ENCODE measurements at places on chromosomes 1 and 21.

GRCh38 chr1:81525085-81525484 lies 275.6 kb upstream of the ADGRL2 start:
- no peak for DNase-seq

DNA sequence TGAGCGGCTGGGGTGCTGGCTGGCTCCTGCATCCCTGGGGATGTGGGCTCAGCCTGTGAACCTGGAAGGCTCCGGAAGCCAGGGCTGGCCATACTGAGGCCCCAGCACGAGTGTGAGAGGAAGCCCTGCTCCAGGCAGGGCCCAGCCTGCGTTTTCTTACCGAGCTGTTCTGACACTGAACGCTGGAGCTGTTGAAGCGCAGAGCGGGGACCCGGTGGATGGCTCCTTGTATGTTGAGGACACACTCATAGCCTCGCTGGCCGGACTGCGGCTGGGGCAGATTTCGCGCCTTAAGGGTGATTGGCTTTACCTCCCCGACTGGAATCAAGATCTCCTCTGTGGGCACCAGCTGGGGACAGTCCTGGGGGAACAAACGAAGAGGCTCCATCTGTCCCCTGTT lies 160.0 kb downstream of the PLXNA2 start:
- DNase-seq, result no peak

- peak; percentile 91 for DNase-seq
These were observed 51.5 kb downstream of the MAP3K7CL start for GRCh38 chr21:29181799-29182470.

GRCh38 chr21:45719177-45719802 lies 75.8 kb downstream of the PCBP3 start:
- DNase-seq, result no peak

GRCh38 chr1:234148816-234149215 lies 224.4 kb upstream of the COA6 start:
- DNase-seq, result no peak

DNA sequence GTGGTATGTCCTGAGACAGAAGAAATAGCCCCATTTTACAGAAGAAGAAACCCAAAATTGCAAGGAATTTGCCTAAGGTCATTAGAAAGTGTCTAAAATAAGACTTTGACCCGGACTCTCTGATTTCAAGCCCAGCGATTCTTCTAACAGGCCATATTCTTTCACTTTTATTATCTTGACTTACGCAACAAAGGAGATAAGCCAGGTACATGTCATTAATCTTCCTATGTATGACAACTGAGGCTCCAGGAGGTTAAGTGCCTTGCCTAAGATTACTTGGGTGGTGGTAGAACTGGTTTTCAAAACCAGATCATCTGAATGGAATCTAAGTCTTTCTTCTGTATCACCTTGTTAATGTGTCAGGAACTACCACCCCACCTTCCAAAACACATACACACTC lies 124.3 kb downstream of the PBX1 start:
- no peak for DNase-seq

GRCh38 chr1:39528082-39528481 lies 36.6 kb downstream of the BMP8A start:
- DNase-seq, result no peak

DNA sequence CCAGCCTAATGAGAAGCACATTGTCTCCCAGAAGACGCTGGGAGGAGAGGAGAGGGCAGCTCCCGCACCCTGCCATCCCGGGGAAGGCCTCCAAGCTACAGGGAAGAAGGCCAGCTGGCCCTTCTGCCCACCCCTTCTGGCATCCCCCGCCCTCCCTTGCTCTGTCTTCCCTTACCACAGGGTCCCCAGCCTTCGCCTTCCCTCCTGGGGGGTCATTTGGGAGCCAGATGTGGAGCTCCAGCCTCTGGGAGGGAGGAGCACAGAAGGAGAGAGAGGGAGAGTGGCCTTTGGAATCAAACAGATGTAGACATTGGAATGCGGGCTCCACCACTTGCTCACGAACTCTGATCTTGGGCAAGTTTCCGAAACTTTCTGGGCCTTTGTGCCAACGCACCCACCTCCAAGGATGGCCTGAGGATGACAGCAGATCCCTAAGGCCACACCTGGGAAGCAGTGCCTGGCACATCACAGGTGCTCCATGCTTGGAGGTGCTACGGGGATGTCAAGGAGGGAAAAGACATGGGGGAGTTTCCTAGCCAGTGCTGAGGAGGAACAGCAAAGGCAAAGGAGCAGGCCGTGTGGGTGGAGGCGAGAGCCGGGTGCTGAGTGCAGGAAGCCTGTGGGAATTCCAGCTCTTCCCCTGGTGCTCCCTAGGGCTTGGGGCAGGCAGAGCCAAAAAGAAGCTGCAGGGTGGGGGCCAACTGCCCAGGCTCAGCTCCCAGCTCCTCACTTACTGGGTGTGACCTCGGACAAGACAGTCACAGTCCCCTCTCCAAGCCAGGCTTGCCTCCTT lies 23.1 kb upstream of the RSPO1 start:
- DNase-seq, result no peak

- no peak for DNase-seq
These were observed 103.3 kb downstream of the DUSP10 start for GRCh38 chr1:221638595-221638994.

- peak; percentile 35 for DNase-seq
These were observed 40.4 kb upstream of the GOLT1A start for GRCh38 chr1:204254031-204254661.

DNA sequence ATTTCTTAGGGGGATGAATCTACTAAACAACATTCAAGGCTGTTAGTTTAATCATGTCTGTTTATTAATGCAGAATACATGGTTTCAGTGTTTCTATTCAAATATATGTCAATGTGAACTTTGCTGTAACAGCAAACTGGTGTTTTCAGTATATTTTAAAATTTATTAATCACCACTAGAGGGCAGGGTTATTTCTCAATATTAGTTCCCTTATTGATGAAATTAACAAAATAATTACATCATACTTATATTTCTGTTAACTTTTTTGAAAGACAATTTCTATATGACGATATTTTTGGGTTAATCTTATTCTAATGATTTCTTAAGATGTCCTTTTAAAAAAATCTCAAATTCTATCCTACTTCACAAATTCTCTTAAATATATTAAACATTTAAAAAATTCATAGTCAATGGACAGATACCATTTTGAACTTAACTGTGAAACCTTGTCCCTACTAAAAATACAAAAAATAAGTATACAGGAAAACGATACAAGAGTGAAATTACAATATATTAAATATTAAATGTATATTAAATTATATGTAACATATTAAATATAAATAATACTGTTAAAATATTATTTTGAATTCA lies 1034.1 kb upstream of the PRMT6 start:
- peak; percentile 38 for DNase-seq

- DNase-seq, result peak; percentile 37
These were observed 30.2 kb downstream of the PRDX6 start for GRCh38 chr1:173507205-173507846.

DNA sequence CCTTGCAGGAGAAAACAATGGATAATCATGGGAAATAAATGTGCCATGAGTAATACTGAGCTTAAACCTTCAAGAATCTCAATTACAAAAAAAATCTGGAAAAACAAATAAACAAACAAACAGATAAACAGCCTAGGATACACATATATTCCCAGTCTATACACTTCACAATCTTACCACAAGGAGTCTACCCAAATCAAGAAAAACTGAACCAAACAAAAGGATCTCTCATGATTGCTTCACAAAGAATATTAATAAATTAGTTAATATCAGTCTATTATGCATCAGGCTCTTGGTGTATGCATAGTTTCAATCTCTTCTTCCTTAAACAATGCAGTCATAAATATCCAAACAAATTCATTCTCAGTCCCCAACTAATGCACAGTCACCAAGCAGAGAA lies 3.2 kb upstream of the ESRRG start:
- DNase-seq, result no peak

GRCh38 chr21:27423038-27423437 lies 456.1 kb upstream of the ADAMTS5 start:
- peak; percentile 95 for DNase-seq

DNA sequence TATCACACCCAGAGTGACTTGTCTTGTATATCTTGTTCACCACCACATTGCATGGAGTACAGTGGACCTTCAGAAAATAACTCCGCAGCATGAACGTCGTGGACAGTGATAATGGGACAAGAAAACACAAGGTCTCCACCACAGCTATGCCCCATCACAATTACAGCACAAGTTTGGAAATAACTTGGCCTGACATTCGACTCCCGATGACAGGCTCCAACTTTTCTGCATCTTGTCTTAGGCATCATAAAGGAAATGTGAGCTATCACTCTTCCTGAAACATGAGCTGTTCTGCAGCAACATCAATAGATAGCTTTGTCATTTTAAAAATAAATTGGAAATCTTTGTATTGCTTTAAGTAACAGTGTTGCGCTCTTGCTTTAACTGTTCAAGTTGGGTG lies 2.9 kb downstream of the RRP1B start:
- no peak for DNase-seq

- DNase-seq, result no peak
These were observed 147.5 kb downstream of the TSEN15 start for GRCh38 chr1:184199036-184199435.

DNA sequence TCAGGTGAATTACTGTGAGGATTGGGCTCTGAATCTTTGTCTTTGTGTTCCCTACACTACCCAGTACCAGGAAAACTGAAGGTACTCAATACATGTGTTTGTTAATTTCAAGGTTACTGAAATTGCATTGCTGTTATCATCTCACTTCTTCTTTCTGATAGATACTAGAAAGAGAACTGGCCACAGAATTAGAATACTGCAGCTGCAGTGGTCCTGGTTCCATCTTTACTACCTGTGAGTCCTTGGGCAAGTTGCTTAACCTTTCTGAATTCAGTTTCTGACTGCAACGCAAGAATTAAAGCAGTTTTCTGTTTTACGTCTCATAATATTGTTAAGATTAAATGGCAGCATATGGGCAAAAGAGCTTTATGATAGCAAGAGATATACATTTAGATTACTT lies 263.5 kb downstream of the LMO4 start:
- DNase-seq, result no peak

GRCh38 chr21:37006486-37007291 lies at the start of gene RIPPLY3:
Gene RIPPLY3, plus strand, starts transcription at chr21:37006702. Its CDS starts 71 bp downstream, at chr21:37006773.
- DNase-seq, result peak; percentile 30

DNA sequence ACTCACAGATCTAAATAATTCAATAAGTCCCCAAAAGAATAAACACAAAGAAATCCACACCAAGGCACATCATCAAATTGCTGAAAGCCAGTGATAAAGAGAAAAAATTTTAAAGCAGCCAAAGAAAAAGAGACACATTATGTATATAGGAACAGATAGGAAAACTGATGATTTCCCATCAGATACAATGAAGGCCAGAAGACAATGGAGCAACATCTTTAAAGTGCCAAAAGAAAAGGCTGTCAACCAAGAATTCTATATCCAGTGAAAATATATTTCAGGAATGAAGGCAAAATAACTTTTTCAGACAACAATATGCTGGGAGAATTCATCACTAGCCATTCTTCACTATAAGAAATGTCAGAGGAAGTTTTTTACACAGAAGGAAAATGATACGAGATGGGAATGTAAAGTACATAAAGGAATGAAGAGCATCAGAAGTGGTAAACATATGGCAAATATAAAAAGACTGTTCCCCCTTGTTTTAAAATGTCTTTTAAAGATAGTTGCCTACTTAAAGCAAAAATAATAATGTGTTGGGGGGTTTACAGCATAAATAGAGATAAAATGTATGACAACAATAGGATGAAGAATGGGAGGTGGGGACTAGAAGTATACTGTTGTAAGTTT lies 9.4 kb upstream of the MYOG start:
- no peak for DNase-seq

- no peak for DNase-seq
These were observed 6.5 kb downstream of the SLC30A7 start for GRCh38 chr1:100902365-100902764.

DNA sequence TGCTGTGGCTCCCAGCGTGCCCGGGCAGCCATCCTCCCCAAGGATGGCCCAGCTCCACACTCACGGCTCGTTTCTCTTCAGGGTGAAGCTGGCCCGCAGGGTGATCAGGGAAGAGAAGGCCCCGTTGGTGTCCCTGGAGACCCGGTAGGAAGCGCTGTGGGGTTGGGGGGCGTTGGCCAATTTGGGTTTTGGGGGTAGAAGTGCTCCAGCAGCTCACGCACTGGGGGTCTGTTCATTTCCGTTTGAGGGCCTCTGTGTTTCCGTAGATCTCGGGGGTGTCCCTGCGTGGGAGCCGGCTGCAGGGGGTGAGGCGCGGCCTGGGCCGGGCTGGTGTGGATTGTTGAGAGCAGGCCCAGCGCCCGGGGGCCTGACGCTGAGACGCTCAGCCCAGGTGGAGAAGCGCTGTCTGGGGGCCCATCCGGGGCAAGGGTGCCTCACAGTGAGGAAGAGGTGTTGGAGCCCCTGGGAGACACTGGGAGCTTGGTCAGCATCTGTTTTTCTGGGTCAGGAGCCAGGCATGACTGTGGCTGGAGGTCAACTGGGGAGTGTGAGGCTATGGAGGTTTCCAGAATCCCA lies 12.6 kb downstream of the COL6A1 start:
- peak; percentile 14 for DNase-seq

- no peak for DNase-seq
These were observed 59.2 kb downstream of the KRTAP19-8 start for GRCh38 chr21:30979054-30979453.

GRCh38 chr1:202018468-202019234 lies 8.3 kb downstream of the ELF3 start:
- DNase-seq, result no peak

DNA sequence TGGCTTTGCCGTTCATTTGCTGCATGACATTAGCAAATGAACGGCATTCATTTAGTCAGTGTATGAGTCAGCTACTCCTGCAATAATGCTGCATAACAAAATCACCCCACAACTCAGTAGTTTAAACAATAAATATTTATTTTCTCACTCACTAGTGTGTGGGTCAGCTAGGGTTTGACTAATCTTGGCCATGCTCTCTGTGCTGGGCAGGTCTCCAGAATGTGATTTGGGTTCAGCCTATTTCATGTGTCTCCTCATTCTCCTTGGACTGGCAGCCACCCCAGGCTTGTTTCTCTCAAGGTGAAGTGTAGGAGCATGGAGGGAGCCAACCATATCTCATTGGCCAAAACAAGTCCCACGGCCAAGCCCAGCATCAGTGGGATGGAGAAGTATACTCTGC lies 104.3 kb downstream of the LACTBL1 start:
- DNase-seq, result no peak

GRCh38 chr21:15592271-15592860 lies 137.4 kb upstream of the USP25 start:
- peak; percentile 57 for DNase-seq

DNA sequence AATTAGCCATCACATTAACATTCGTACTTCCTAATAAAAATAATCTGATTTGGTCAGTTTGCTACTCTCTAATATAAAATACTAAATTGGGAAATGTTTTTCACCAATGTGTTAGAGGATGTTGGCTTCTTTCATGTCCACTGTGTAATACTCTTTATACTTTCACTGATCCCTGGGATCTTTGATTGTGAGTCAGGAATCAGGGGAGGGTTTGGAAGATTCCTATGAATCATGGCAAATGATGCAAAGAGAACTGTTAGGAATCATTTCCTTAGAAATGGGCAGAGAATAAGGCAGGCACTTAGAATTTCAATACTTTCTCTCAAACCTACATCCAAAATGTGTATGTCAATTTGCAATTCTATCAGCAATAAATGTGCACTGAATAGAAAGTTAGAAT lies 31.0 kb downstream of the KRTAP24-1 start:
- DNase-seq, result no peak

GRCh38 chr1:168285521-168285790 lies 4.8 kb downstream of the TBX19 start:
- no peak for DNase-seq
